Lung microvascular endothelial cell (primary cell): ENCODE measurements at places on chromosomes 7 and 10. TPM values are rescaled to one million over a fixed set of nuclear protein-coding genes. Genes with fewer than 3 reads are reported as not detected.

The SPDYE17 gene
- not detected in 2 replicates for total RNA-seq

The GHRHR gene
- not detected in 2 replicates for total RNA-seq

The FAM241B gene
- 0.20 and 0.22 TPM in 2 replicates for total RNA-seq

The PLEKHS1 gene
- not detected in 2 replicates for total RNA-seq

The NRAP gene
- total RNA-seq, result not detected in 2 replicates

DNA sequence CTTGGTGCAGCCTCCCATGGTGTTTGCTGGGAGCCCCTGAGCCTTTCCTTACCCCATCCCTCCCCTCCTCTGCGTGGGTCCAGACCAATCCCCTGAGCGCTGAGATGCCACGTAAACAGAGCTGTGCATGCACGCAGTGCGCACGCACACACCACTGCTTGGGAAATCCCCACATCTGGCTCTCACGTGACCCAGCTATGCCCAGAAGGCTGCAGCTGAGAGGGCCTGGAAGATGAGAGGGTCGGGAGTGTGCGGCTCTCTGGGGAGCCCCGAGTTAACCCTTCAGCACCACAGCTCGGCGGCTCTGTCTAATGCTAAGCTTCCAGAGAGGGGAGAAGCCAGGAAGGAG lies 177.2 kb downstream of the SH3PXD2A start:
- peak; percentile 85 for DNase-seq

- no peak for DNase-seq
These were observed 88.0 kb upstream of the CTTNBP2 start for GRCh38 chr7:117961235-117961634.

DNA sequence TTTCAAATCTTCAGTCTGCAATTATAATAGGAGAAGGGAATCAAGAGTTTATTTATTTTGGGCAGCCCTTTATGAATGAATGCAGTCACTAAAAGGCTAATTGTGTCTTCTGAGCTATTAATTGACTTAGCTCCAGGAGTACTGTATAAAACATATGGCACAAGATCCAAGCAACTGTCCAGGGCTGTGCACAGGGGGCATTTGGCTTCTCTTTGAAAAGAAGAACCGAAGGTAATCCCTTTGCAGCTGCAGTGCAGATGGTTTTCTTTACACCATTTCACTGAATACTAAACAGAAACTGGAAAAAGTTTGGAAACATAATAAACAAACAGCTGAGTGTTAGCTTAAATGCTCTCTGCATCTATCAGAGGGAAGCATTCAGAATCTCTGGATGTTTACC lies 282.6 kb upstream of the LRRN3 start:
- no peak for DNase-seq

DNA sequence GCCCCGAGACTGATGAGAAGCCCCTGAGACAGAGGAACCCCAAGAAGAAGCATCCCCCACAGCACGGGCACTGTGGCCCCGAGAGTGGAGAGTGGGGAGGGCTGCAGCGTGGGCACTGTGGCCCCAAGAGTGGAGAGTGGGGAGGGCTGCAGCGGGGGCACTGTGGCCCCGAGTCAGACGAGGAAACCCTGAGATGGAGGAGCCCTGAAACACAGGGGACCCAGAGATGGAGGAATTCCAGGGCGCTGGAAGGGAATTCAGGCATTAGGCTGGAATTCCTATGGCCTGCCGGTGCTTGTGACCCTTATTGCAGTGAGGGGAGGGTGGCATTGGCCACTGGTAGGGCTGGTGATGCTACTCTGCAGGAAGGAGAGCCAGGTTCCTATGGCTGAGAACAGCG lies 168.6 kb upstream of the SHH start:
- DNase-seq, result no peak

- DNase-seq, result no peak
These were observed 29.4 kb upstream of the ANLN start for GRCh38 chr7:36360244-36360643.

DNA sequence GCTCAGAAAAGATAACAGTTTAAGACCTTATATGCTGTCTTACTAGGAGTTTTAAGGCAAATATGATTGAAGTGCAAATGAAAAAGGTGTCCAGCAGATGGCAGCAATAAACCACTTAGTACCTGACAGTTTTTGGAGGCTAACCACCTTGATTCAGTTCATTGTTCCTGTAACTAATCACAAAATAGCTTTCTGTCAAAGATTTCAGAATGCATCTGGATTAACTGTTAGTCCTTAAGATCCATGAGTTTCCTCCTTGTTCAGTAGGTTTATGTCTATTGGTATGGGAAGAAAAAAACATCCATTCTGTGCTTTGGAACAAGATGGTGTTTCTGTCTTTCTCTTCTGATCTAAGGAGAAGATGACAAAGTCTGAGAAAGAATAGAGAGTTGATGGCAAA lies 46.6 kb downstream of the CCSER2 start:
- peak; percentile 70 for DNase-seq
